ENCODE measurements at places on chromosomes 4 and X.

DNA sequence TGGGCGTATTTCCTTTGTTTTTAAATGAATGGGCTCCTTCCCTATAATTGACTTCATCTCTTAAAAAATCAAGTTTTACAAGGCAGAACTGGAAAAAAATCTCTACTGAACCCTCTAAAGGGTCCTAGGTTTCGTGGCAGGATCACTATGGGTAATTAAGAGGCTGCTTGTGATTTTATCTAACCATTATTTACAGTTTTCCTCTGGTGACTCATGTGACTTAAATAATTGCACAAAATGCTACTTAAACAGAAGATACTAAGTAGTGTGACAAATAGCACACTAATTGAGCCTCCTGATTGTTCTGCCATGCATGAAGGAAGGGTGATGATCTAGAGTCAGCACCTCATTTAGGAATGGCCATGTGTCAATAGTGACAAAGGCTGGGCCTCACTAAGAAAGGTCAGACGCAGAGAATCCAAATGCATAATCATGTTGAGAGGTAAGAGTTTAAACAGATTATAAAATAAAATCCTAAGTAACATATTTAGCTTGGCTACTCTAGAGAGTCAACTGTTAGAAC is 35.5 kb downstream of the OFD1 start:
- DNase-seq, result no peak

GRCh38 chr4:137956256-137956655 is 285.9 kb downstream of the SLC7A11 start:
- no peak for DNase-seq

DNA sequence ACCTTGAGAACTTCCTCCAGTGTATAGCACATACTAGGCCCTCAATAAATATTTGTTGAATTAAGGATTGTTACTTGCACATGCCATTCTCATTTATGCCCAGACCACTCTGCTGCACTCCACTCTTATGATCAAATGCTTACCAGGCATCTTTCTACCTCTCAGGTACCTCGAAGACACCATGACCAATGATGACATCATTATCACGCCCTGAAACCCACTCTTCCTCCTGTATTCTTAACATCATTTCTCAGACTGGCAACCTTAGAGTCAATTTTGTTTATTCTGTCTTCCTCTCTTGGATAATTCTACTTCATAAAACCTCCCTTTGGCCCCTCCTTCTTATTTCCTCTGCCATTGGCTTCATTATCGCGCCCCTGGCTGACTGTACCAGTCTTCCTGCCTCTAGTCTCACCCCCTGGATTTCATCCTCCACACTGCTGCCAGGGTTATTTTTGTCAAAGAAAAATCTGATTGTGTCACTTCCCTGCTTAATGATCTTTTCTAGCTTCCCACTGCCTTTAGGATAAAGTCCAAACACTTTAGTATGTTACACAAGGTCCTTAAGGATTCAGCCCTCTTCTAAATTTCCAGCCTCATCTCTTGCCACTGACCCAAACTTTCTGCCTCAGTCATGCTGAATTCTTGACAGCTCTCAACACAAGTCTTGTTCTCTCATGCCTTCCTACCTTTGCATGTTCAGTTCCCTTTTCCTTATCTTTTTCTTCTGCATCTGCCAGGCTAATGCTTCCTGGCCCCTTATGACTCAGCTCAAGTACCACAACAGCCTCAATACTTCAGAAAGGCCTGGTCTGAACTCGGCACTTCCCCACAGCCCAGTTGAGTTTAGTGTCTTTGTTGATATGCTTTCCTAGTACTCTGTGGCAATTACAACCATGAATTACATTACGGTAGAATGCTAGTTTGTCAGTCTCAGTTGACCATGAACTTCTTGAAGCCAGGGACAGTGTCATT is 45.8 kb downstream of the HDAC8 start:
- DNase-seq, result no peak

GRCh38 chr4:124304941-124305340 is 407.6 kb downstream of the ANKRD50 start:
- DNase-seq, result no peak

GRCh38 chrX:112664924-112665323 is 14.8 kb downstream of the LHFPL1 start:
- no peak for DNase-seq

DNA sequence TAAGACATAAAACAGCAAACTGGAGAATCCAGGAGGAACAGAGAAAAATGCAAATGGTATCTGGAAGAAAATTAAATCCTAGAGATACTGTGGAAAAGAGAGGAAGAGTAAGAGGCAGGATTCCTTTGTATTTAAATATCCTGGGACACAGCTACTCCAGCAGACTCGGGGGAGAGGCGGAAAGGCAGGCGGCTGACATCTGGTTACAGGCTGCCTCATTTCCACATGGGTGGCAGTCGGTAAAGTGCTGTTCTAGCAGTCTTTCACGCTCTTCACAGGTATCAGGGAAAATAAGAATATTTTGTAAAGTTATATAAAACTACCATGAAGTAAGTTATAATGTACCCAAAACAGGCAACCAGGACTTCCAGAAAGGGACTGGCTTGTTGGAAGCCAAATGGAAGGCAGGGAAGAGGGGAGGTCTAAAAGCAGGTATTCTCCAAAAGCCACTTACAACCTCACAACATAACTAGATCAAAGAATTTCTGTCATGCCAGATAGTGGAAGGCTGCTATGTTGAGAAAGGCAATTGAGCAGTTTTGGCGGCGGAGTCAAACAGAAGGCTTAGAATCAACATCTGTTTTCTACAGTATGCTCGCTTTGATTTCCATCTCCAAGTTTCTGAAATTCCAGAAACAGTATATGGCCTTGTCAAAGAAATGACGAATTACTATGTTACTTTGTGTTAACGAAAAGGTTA is 1.3 kb upstream of the TIGD2 start:
- no peak for DNase-seq

DNA sequence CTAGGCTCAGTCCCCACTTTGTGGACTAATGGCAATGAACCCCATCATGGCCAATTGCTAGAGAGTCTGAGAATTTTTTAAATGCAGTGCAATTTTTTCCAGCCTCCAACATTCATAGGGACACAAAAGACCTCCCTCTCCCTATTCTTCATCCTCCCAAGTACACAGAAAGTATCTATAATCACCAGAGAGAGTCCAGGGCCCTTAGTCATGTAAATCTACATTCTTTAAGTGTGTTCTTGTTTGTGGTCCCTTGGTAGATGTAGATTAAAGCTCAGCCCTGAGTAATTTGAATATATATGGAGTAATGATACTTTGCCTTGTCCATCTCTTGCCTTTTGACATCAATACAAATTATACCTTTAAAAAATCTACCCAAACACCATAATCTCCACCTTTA is 51.3 kb upstream of the ATXN3L start:
- no peak for DNase-seq

- no peak for DNase-seq
Observed at GRCh38 chr4:73098016-73098415, 28.5 kb upstream of the COX18 start.

GRCh38 chrX:45449982-45450381 is 249.3 kb upstream of the DIPK2B start:
- no peak for DNase-seq

GRCh38 chr4:109146499-109146898 is 156.0 kb downstream of the COL25A1 start:
- no peak for DNase-seq

DNA sequence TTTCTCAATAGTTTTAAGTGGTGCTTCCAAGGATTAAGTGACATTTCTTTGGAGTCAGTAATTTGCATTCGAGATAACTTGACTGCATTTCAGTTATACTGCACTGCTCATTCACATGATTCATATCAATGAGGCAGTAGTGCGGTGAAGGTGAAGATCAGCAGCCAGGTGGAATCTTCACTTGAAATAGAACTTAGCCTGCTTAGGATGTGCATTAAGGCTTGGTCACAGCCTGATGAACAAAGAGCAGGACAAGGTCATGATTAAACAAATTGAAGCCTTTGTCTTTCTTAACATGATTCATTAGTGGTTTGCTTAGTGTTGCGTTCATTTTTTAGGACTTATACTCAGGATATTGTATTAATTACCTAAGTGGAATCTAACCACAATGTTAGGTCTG is 212.1 kb upstream of the GALNTL6 start:
- DNase-seq, result no peak

DNA sequence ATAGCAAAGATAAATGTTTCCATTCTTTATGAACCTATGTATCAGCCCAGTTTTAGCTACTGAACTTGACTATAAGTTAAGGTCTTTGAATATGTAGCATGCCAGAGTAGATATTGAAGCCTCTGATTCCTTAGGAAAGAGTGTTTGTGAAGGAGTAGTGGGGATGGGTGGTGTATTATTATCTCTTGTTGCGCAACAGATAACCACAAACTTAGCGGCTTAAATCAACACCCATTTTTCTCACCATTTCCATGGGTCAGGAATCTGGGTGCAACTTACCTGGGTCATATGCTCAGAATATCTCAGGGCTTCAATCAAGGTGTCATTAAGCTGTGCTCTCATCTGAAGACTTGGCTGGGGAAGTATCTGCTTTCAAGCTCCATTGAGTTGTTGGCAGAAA is 251.4 kb upstream of the PUDP start:
- DNase-seq, result no peak

- DNase-seq, result no peak
Observed at GRCh38 chr4:1465173-1466033, 59.2 kb upstream of the NKX1-1 start.

DNA sequence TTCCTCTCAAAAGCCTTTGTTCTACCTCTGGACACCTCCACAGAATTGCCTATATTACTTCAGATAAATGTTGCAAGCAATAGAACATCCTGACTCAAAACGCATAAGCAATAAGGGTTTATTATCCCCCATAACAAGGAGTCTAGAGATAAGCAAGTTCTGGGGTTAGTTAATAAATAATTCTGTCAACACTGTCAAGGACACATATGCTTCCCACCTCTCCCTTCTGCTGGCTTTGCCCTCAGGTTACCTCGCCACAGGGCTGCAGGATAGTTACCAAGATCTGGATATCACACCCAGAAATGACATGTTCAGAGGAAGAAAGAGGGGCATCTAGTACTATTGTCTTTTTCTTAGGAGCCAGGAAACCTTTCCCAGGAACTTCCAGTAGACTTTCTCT is 14.0 kb upstream of the DUSP21 start:
- no peak for DNase-seq

DNA sequence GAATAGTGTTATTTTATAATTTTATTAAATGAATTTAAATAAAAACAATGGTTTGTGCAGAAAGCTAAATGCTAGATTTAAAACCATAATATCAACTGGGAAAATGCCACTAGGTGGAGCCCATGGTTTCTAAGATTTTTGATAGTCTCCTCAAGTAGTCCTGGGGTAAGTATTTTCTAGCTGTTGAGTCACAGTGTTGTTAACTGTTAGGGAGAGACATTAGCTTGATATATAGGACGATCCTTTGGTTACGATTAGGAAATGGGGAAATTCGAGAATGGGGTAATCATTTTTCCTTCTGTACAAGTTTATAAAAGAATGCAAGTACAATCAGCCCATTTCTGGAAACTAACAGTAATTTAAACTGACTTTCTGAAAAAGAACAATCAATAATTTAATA is 378.4 kb downstream of the ANKRD50 start:
- no peak for DNase-seq

DNA sequence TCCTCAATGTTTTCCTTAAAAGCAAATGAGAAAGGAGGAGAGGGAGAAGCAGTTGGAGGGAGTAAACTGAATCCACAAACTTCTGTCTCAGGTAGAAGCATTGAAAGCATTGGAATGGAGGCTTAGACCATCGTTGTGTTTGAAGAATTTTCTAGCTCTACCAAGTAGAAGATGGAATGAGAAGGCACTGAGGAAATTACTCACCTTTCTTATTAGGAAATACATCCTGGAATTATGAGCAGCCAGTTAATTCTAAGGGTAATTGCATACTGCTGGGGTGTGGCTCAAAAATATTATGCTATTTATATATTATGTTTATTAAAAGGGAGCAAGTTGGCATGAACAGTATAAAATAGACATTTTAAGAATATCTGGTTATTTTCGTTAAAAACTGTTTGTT is 12.9 kb downstream of the PGM2 start:
- DNase-seq, result no peak

- DNase-seq, result no peak
Observed at GRCh38 chrX:9651737-9652136, 113.9 kb downstream of the GPR143 start.

GRCh38 chrX:97844943-97845342 is 961.2 kb downstream of the RPA4 start:
- DNase-seq, result no peak

DNA sequence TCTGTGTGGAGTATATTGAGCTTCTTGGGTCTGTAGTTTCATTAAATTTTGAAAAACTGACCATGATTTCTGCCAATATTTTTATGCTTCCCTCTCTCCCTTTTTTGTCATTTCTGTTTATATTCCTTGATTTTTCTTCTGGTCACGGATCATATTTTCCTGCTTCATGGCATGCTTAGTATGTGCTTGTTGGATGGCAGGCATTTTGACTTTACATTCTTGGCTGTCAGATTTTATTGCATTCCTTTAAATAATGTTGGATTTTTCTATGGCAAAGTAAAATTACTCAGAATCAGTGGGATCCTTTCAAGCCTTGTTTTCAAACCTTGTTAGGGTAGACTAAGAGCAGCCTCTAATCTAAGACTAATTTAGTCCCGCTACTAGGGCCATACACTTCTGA is 531.8 kb downstream of the IL15 start:
- no peak for DNase-seq

GRCh38 chr4:79852305-79852730 is 220.7 kb downstream of the ANTXR2 start:
- DNase-seq, result no peak

GRCh38 chrX:48002929-48003328 is 860 bp downstream of the ZNF182 start:
- DNase-seq, result no peak

GRCh38 chr4:2482693-2483092 is 13.8 kb downstream of the RNF4 start:
- DNase-seq, result no peak

DNA sequence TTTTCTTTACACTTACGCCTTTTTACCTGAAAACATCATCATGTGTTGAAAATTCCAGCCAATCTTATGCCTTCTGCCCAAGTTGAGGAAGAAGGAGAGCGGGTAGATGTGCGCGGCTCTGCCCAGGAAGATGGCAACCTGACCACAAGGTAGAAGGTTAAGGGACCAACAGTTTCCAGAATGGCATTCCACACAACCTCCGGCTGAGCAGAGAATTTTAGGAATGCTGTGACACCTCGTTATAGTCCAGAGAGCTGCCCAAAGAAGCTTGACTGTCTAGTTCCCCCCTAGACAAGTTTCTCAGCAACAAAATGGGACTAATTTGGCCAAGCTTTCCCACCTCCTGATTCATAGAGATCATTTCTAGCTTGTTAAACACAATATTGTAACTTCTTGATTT is 75.1 kb downstream of the CHST7 start:
- no peak for DNase-seq

DNA sequence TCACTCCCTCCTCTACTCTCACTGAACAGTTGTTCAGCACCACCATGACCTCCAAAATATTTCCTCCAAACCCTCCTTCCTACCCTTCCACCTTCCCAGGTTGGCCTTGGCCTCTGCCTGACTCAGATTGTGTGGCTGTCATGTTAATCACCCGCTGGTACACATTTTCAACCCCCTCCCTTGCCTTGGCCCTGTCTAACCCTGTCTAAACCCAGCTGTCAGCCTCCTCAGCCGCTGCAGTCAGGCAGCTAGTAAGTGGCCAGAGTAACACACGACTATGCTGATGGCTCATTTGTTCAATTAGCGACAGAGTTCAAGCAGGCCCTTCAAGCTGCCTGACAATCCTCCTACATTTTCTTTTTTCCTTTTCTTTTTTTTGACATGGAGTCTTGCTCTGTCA is 18.0 kb downstream of the ING2 start:
- DNase-seq, result no peak

All from NCI-H187 treated with DMSO at 0.1 percent for 48 hours (cell line).